Effector memory CD4-positive, alpha-beta T cell (primary cell): ENCODE measurements at places on chromosomes 13 and 19.

GRCh38 chr13:41244556-41244955, 18.8 kb downstream of the MTRF1 start:
- H3K4me3 ChIP-seq: no peak overlapping the region
- H3K27ac ChIP-seq: no peak overlapping the region
- H3K4me1 ChIP-seq: no peaks in the 10 kb centered on the region
- peaks cover 5% of the 10 kb centered on the region for H3K36me3 ChIP-seq
- DNase-seq: no peak
- no peaks in the 10 kb centered on the region for H3K27me3 ChIP-seq

GRCh38 chr13:107678075-107678689, 537.2 kb downstream of the LIG4 start:
- DNase-seq: no peak
- H3K4me1 ChIP-seq: no peaks in the 10 kb centered on the region
- H3K27ac ChIP-seq: no peak overlapping the region
- no peaks in the 10 kb centered on the region for H3K36me3 ChIP-seq
- no peak overlapping the region for H3K4me3 ChIP-seq

- H3K27ac ChIP-seq: no peak overlapping the region
- H3K36me3 ChIP-seq: peaks cover 5% of the 10 kb centered on the region
- peak overlapping the region; percentile 50 for H3K4me3 ChIP-seq
- peak; percentile 73 for DNase-seq
Measured at GRCh38 chr19:18932216-18932841, 8.7 kb downstream of the HOMER3 start.

DNA sequence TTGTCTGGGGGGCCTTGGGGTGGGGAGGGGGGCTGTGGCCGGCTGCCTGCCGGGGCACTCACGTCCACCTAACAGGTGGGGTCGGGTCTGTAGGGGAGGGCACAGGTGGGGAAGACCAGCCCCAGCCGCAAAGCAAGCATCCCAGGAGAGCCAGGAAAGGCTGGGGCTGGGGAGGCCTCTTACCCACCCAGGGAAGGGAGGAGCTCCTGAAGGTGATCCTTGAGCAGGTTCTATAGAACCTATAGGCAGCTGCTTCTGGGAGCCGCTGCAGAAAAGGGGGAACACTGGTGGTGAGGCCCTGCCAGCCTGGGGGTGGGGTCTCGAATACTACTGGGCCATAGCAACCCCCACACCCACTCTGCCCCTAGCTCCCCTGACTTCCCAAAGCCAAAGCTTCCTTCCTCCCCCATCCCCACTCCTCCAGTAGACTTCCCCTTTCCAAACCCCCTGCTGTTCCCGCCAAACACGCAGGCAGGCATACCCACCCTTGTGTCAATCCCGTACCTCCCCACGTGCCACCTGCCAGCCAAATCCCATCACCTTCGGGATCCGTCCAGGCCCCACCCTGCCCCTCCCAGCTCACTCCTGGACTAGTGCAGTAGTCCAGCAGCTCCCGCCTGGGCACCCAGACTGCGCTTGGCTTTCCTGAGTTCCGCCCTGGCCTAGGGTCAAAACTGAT, 5.6 kb downstream of the KLF16 start:
- DNase-seq: no peak
- H3K36me3 ChIP-seq: no peaks in the 10 kb centered on the region
- no peak overlapping the region for H3K4me3 ChIP-seq
- no peaks in the 10 kb centered on the region for H3K27me3 ChIP-seq

- DNase-seq: no peak
- H3K27ac ChIP-seq: no peak overlapping the region
- no peaks in the 10 kb centered on the region for H3K4me1 ChIP-seq
- H3K27me3 ChIP-seq: peaks cover 4% of the 10 kb centered on the region
- no peak overlapping the region for H3K4me3 ChIP-seq
Measured at GRCh38 chr13:112446867-112447266, 70.7 kb downstream of the SPACA7 start.

- no peak overlapping the region for H3K27ac ChIP-seq
- DNase-seq: no peak
- no peaks in the 10 kb centered on the region for H3K27me3 ChIP-seq
- H3K4me3 ChIP-seq: no peak overlapping the region
- peaks cover 11% of the 10 kb centered on the region for H3K4me1 ChIP-seq
Measured at GRCh38 chr13:27258637-27259386, 7.5 kb downstream of the RPL21 start.

GRCh38 chr13:60261432-60262351, 98.0 kb upstream of the DIAPH3 start:
- no peak for DNase-seq
- H3K4me3 ChIP-seq: no peak overlapping the region
- H3K36me3 ChIP-seq: no peaks in the 10 kb centered on the region
- no peak overlapping the region for H3K27ac ChIP-seq

DNA sequence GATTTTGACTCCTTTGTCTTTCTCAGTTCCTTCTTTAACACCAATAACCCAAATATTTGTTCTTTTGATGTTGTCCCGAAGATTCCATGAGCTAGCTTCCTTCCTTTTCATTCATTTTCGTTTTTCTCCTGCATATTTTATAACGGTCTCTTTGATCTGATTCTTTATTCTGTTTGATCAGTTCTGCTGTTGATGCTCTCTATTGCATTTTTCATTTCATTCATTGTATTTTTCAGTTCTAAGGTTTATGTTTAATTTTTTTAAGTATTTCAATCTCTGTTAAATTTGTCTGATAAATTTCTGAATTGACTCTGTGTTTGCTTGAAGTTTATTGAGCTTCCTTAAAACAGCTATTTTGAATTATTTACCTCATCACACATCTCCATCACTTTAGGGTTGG, 68.4 kb upstream of the LRCH1 start:
- H3K27ac ChIP-seq: no peak overlapping the region
- no peaks in the 10 kb centered on the region for H3K36me3 ChIP-seq
- H3K4me1 ChIP-seq: no peaks in the 10 kb centered on the region
- no peaks in the 10 kb centered on the region for H3K27me3 ChIP-seq
- DNase-seq: no peak

DNA sequence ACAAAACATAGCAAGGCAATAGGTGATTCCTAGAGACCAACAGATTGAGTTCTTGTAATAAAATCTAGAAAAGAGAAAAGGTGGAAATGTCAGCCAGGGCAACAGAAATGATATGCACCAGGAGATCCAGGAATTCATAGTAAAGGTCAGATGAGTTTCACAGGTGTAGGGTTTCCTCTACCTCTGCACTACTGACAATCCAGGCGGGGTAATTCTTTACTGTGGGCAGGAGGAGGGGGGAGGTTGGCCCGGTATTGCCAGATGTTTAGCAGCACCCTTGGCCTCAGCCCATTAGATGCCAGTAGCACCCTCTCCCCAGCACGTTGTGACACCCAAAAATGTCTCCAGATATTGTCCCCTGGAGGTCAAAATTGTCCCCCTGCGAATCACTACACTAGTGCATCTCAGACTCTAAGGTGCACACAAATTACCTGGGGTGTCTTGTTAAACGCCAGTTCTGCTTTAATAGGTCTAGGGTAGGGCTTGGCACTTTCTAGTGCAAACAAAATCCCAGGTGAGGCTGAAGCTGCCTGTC, 3.5 kb upstream of the UBAC2 start:
- H3K4me3 ChIP-seq: no peak overlapping the region
- H3K27ac ChIP-seq: peak overlapping the region; percentile 16
- no peaks in the 10 kb centered on the region for H3K27me3 ChIP-seq
- no peaks in the 10 kb centered on the region for H3K36me3 ChIP-seq
- DNase-seq: no peak
- peaks cover 12% of the 10 kb centered on the region for H3K4me1 ChIP-seq

DNA sequence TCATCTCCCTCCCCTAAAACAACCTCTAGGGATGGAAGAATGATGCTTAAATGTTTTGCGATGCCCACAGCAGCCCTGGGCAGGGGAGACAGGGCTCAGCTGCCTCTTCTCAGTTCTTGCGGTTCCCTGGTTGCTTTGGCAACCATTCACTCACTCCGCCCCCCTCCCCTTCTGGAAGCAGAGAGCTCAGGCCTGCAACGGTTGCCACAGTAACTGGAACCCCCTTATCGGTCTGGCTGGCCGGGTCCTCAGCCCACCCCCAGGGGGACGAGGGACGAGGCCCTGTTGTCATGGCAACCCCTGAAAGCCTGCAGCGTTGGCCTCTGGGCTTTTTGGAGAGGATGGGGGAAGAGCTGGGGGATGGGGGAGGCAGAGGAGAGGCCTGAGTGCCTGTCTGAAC, 19.5 kb downstream of the NOVA2 start:
- H3K4me1 ChIP-seq: peaks cover 7% of the 10 kb centered on the region
- no peak overlapping the region for H3K27ac ChIP-seq
- DNase-seq: no peak
- no peaks in the 10 kb centered on the region for H3K36me3 ChIP-seq

DNA sequence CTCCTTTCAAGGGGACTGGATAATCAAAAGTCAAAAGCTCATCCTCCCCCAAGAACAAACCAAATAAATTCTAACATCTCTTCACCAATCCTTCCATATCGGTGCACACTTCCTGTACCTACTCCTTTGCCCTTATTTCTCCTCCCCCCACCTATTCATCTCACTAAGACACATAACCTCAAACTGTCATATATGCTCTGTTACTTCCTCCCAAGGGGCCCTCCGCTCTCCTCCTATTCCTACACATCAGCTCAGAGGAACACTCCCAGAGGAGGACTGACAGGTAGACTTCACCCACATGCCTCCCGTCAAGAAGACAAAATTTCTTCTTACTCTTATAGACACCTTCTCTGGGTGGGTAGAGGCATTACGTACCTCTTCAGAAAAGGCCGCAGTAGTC, 48.1 kb downstream of the ZNF93 start:
- no peak overlapping the region for H3K27ac ChIP-seq
- DNase-seq: no peak
- H3K4me3 ChIP-seq: no peak overlapping the region
- H3K36me3 ChIP-seq: no peaks in the 10 kb centered on the region

- no peak overlapping the region for H3K4me3 ChIP-seq
- H3K4me1 ChIP-seq: peaks cover 9% of the 10 kb centered on the region
- DNase-seq: no peak
- peaks cover 6% of the 10 kb centered on the region for H3K27me3 ChIP-seq
Measured at GRCh38 chr19:413756-414420, 4.9 kb upstream of the C2CD4C start.

- peak overlapping the region; percentile 36 for H3K4me3 ChIP-seq
- H3K36me3 ChIP-seq: no peaks in the 10 kb centered on the region
- H3K27ac ChIP-seq: peak overlapping the region; percentile 39
Measured at GRCh38 chr19:43575955-43576878, 616 bp downstream of the PINLYP start.

GRCh38 chr13:21139374-21139773, 37.0 kb downstream of the SKA3 start:
- peaks cover 21% of the 10 kb centered on the region for H3K4me1 ChIP-seq
- peak overlapping the region; percentile 57 for H3K4me3 ChIP-seq
- H3K36me3 ChIP-seq: peaks cover 7% of the 10 kb centered on the region

DNA sequence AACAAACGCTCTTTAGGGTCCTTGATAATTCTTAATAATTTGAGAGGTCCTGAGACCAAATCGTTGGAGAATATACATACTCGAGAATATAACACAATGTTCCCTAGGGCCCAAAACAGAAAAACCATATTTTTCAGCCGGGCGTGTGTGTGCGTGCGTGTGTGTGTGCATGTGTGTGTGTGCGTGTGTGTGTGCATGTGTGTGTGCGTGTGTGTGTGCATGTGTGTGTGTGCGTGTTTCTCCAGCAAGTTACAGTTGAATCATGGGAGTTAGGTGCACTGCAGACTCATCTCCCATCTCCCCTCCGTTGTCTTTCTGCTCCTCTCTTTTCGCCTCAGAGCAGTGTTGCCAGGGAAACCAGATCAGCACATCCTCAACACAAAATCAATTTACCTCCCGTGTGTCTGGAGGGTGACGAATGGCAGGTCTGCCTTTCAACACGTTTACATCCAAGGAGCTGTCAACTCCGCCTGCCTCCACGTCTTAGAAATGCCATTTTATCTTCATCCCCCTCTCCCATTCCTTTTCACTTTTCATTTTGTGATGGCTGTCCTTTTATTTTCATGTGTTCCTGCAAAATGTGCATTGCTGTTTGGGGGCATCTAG, 8.3 kb upstream of the PNMA8B start:
- no peak for DNase-seq
- H3K27ac ChIP-seq: no peak overlapping the region
- H3K4me3 ChIP-seq: no peak overlapping the region

DNA sequence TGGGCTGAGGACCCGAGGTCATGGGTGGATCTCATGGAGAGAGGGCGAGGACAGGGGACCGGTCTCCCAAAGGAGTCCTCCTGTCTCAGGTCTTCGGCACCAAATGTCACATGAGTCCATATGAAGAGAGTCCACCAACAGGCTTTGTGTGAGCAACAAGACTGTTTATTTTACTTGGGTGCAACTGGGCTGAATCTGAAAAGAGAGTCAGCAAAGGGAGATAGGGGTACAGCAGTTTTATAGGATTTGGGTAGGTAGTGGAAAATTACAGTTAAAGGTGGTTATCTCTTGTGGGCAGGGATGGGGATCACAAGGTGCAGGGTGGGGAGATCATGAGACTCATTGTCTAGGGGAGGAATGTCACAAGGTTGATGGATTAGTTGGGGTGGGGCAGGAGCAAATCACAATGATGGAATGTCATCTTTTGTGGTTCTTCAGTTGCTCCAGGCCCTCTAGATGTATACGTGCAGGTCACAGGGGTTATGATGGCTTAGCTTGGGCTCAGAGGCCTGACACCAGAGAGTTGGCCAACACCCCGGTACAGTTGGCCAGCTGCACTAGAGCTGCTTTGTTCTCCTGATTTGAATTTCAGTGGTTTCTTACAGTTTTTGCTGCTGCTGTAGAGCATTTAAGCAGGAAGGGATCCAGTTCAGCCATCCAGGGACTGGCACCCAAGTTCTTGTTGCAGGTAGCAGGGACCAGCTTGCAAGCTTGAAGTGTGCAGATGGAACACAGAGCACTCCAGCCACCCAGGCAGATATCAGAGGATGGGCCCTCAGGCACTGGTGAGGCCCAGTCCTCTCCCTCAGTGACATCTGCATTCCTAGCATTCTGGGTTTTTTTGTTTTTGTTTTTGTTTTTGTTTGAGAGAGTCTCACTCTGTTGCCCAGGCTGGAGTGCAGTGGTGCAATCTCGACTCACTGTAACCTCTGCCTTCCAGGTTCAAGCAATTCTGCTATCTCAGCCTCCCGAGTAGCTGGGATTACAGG, 26.4 kb upstream of the IGFL1 start:
- no peak for DNase-seq
- no peak overlapping the region for H3K27ac ChIP-seq
- no peaks in the 10 kb centered on the region for H3K4me1 ChIP-seq
- no peaks in the 10 kb centered on the region for H3K27me3 ChIP-seq
- H3K4me3 ChIP-seq: no peak overlapping the region
- H3K36me3 ChIP-seq: no peaks in the 10 kb centered on the region

- DNase-seq: no peak
- H3K27me3 ChIP-seq: no peaks in the 10 kb centered on the region
- no peak overlapping the region for H3K27ac ChIP-seq
- H3K36me3 ChIP-seq: no peaks in the 10 kb centered on the region
Measured at GRCh38 chr13:61276401-61276800, 139.2 kb downstream of the PCDH20 start.

DNA sequence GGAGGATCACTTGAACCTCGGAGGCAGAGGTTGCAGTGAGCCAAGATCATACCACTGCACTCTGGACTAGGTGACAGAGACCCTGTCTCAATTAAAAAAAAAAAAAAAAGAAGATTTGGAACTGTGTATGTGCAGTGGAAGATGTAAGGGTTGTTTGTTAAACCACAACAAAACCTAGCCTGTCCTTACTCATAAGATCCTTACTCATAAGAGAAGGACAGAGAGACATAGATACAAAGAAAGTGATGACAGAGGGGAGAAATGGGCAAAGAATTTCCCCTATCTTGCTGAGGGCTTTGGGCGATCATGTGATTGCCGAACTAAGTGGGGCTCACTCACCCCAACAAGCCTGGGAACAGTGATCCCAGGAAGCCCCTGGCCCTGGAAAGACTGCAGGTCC, 7.9 kb downstream of the ITPKC start:
- no peak overlapping the region for H3K4me3 ChIP-seq
- peaks cover 30% of the 10 kb centered on the region for H3K36me3 ChIP-seq
- H3K27me3 ChIP-seq: no peaks in the 10 kb centered on the region
- H3K27ac ChIP-seq: no peak overlapping the region
- no peak for DNase-seq
